ENCODE measurements at places on chromosomes 13 and 19.

DNA sequence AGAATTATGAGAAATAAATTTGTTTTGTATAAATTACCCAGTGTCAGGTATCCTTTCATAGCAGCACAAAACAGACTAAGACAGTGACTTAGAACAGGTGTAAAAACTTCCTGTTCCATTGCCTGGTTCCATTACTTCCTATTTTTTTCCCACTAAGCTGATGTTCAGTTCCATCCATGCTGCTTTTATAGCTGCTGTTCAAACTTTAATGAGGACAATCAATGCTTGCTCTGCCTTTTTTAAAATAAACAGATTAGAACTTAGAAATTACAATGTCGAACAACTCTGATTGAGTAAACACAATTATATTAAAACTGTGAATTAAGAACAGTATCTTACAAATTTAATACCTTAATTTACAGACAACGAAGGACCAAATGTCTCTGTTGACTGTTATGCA lies 818.9 kb downstream of the OLFM4 start:
- no peak for DNase-seq

DNA sequence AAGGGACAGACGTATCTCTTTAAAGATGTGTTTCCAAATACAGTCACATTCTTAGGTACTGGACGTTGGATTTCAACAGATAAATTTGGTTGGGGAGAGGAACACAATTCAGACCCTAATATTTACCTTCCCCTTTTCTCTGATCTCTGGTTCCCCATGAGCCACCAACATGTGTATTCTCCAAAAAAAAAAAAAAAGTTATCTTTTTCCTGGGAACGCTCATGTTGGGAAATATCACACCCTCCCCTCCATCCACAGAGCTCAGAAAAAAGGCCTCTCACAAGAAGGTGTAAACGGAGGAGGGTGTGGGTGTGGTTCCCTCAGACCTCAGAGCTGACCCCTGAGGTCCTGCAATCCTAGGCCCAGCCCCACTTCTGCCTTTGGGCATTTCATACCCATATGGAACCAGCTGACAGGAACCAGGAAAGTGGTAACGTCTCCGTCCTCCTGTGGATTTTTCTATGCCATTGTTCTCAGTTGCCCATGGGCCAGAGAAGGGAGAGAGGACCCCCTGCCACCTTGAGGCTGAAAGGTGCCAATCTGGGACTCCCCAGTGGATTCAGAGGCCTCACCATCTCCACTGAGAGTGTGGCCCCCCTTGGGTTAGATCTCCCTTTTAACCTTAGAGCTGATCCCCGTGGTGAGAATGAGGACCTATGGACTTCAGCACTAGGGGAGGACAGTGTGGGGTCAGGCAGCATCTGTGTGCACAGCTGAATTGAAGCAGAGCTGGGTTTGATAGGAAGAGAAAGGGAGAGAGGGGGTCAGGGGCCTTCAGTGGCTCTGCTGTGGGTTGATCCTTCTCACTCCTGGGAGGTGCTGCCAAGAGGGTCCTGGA lies 8.4 kb upstream of the SIGLEC12 start:
- no peak for DNase-seq

GRCh38 chr13:54124700-54125099 lies 1096.1 kb downstream of the OLFM4 start:
- no peak for DNase-seq

GRCh38 chr19:17610384-17610783 lies 54.9 kb downstream of the COLGALT1 start:
- DNase-seq: no peak

Data from stimulated activated CD8-positive, alpha-beta memory T cell treated with anti-CD3 and anti-CD28 coated beads, Interleukin-2, amount 100 ng/mL, for 1 hour (primary cell).